ENCODE measurements at places on chromosomes 3 and 15.

DNA sequence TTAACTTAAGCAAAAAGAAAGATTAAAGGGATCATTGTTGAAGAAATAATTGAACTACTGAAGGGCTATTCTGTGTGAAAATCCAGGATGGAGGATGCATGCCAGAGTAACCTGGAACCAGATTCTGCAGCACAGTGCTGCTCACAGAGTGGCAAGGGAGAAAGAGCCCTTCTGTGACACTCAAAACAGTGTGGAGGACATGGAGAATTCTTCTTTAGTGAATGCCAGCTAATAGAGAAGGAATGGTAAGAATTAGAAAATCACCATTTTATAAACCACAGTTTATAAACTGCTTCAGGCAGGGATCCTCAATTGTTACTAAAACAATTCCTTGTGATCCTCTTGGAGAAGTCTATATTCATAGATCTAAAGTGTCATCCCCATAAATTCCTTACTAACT, 70.4 kb upstream of the ARHGEF26 start:
- no peak for DNase-seq

DNA sequence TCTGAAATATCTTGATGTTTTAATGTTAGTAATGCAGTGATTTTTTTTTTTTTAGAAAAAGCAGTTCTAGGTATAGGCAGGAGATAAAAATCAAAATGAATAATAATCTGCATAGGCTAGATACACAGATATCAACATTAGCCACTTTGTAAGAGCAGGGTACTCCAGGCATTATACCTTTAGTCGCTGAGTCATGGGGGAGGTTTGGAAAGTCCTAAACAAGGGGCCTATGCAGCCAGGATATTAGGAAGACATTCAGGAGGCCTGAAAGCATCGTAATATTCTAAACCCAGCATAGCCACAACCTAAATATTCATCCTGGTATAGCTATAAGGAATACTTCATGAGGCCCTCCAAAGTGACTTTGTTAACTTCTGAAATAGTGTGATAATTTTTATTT, 258.1 kb upstream of the NECTIN3 start:
- DNase-seq: no peak

- DNase-seq: peak; percentile 40
Measured at GRCh38 chr3:61526308-61526707, 35.1 kb upstream of the PTPRG start.

DNA sequence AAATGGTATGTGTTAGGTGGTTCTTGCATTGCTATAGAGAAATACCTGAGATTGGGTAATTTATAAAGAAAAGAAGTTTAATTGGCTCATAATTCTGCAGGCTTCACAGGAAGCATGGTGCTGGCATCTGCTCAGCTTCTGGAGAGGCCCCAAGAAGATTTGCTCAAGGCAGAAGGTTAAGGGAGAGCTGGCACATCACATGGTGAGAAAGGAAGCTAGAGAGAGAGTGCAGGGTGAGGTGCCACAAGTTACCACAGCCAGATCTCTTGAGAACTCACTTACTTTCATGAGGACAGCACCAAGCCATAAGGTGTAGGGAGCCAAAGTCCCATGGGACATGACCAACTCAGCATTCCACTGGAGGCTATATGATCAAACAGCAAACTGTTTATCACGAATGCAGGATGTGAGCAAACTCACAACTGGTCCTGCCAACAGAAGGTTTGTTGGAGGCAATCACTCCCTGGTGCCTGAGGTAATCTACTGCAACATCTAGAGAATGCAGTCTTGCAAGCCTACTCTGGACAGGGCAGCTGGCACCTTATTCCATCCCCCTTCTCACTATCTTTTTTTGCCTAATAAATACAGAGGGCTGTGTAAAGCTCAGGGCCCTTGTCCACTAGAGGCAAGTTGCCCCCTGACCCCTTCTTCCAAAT, 28.1 kb upstream of the CCR2 start:
- DNase-seq: no peak

DNA sequence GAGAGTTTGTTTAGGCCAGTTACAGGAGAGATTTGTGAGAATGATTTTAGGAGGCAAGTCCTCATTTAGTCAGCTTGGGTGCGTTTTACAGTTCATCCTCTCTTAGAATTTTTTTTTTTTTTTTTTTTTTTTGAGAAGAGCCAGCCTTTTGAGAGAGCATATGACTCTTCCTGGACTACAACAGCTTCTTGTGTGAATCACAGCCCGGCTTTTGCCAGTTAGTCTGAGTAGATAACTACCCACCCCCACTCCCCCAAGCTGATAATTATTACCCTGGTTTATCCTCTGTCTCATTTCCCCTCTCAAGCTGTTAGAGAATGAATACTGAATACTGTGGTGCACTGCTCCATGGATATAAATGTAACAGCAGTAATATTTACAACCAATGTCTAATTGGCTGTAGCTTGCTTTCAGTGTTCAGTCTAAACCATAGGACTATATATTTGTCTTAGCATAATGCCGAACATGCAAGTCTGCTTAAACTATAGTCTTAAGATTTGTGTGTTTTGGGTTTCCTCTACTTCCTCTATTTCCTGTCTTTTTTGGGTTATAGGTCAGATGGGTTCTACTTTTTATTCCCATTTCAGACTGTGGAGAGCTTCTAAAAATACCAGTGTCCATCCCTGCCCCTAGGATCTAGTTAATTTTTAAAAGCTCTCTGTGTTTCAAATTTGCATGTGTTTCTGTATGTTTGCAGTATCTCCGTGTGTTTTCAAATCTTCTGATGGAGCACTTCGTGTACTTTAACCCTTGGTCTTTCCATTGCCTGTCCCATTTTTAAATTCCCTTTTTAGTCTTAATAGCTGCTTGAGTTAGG, 8.0 kb downstream of the CHD2 start:
- DNase-seq: no peak

DNA sequence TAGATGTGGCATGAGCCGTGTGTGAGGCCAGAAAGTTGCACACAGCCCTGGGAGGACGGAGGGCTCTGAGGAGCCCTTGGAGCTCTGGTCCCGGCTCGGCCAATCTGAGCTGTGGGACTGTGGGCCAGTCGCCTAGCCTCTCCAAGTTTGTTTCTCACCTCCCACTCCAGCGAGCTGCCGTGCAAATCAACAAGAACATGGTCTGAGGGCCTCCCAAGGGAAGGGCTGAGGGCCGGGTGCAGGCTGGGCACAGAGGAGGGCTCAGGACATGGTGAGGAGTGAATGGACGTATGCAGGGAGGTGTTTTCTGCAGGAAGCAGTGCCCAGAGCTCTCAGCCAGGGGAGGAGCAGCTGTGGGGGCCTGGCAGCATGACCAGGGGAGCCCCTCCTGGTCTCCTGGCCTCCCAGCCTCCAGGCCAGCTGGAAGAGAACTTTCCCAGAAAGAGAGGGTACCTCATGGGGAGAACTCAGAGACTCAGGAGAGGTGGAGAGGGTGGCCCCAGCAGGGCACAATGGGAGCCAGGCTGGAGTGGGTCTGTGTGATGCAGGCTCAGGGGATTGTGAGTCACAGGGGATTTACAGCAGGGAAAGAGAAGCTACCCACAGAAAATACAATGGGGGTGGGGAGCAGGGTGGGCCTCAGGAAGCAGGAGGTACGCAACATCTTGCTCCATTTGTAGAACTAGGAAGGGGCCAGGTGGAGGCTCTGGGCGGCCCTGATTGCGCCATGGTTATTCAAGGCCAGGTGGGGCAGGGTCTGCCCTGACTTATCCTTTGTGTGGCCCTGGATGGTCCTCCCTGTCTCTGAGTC, 24.8 kb downstream of the PSTPIP1 start:
- DNase-seq: no peak

GRCh38 chr3:190086191-190086590, 34.5 kb downstream of the P3H2 start:
- no peak for DNase-seq

DNA sequence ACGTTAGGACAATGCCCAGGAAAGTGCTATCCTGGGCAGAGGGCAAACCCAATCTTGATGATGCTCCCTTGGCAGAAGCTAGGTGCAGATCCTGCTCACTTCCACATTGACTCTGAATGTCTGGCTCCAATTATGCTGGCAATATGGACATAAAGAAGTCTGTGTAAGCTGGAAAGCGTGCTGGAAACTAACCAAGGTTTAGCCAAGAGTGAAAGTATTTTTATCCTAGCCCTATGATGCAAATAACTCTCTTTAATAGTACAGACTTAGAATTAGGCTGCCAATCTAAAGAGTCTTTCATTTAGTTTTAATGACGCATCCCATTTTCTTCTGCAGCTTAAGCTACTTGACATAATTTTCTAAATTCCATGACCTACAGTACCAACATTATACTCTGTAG, 571.8 kb downstream of the TUSC7 start:
- no peak for DNase-seq

- no peak for DNase-seq
Measured at GRCh38 chr3:179624451-179624850, 19.9 kb downstream of the NDUFB5 start.

GRCh38 chr15:84570164-84570735, 30.6 kb upstream of the ZSCAN2 start:
- no peak for DNase-seq

GRCh38 chr3:140292170-140292569, 357.2 kb downstream of the CLSTN2 start:
- no peak for DNase-seq

- DNase-seq: no peak
Measured at GRCh38 chr3:62022312-62022711, 351.0 kb downstream of the FEZF2 start.
